NCI-H187 (cell line): ENCODE measurements at places on chromosomes 16 and 17.

DNA sequence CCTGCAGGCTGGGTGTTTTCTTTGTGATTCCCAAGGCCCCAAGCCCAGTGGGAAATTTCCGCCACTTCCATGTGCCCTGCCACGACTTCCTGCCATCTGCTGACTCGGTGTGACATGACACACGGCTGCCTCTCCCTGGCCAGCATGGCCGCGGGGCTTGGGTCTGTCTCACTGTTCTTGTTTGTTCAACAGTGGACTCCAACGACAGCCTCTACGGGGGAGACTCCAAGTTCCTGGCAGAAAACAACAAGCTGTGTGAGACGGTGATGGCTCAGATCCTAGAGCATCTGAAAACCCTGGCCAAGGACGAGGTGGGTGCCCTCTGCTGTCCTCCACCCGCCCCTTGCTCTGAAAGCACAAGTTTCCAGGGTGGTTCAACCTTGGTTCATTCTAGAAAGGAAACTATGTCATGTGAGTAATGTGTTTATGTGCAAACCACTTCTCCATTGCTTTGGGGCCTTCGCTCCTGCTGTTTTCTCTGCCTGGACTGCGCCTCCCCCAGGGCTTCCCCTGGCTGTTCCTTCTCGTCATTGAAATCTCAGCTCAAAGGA lies 26.8 kb downstream of the KNOP1 start:
- DNase-seq, result no peak

DNA sequence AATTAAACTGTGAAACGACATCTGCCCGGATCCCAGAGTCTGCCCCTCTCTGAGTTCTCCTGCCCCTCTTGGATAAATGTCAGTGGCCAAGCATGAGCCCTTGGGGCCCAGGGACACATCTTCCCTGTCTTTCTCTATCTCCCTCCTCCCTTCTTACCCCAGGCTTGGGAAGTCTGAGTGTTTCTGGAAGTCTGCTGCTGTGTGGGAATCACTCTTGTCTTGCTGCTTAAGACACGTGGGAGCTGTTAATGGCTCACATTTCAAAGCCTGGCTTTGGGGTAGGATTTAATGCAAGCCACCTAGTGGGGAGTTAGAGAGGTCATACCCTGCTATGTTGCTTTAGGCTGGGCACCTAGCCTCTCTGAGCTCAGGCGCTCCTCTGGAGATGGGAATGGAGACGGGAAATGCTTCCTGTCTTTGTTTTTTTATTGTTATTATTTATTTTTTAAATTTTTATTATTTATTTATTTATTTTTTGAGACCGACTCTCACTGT lies 218.5 kb upstream of the CIBAR2 start:
- DNase-seq, result no peak

DNA sequence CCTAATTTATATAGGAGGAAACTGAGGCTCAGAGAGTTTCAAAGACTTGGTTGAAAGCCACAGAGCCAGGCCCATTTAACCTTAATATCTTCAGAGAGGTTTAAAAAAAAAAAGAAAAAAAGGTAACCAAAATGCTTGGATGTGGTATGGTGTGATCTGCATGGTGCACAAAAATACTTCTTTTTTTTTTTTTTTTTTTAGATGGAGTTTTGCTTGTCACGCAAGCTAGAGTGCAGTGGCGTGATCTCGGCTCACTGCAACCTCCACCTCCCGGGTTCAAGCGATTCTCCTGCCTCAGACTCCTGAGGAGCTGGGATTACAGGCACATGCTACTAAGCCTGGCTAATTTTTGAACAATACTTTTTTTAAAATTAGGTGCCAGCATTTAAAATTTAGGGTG lies 101.8 kb downstream of the XYLT1 start:
- DNase-seq, result no peak

GRCh38 chr17:28954886-28955285 lies 3.6 kb upstream of the PHF12 start:
- no peak for DNase-seq

DNA sequence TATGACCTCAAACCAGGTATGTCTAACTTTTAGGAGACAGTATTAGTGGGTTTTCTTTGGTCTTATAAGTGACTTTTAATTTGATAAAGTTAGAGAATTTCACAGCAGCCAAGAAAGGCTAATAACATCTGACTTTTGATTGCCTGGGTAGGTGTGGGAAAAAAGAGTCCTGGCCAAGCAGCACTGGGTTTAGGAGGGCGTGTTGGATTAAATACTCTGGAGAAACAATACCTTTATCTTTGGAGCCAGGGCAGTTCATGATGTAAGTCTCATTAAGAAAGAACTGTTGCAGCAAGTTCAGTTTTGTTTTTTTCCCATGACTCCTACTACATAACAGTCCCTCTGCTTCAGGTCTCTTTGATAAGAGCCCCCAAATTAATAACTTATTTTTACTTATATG lies 26.7 kb upstream of the MRC2 start:
- no peak for DNase-seq

GRCh38 chr17:73340093-73340596 lies 28.3 kb upstream of the CDC42EP4 start:
- DNase-seq, result no peak

DNA sequence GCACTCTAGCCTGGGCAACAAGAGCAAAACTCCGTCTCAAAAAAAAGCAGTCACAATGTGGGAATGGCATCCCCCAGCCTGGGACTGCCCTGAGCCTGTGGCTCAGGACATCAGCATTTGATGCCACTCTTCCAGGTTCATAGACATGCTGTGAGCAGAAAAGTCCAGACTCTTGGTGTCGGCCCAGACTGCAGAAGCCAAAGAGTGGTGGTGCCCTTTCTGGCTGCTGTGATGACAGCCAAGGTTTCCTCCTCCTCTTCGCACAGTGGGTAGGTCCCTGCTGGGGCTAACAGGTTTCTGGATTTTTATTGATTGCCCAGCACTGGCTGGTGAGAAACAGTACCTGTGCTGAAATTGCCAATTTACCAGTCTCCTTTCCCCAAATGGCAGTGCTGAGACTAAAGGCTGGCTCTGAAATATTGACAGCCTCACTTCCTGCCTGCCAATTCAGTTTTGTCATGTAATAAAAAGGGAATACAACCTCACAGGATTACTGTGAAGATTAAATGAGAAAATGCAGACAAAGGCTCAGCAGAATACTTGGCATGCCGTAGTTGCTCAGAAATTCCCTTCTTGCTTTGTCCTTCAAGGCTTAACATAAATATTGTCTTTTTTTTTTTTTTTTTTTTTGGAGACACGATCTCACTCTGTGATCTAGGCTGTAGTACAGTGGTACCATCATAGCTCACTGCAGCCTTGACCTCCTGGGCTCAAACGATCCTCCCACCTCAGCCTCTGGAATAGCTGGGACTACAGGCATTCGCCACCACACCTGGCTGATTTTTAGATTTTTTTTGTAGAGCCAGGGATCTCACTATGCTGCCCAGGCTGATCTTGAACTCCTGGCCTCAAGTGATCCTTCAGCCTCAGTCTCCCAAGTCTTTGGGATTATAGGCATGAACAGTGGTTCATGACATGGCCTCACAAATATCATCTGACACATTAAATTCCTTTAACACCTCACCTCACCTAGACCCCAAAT lies 15.5 kb upstream of the UBE2G1 start:
- no peak for DNase-seq

GRCh38 chr16:83817022-83817421 lies 9.2 kb downstream of the HSBP1 start:
- no peak for DNase-seq
